Esophagus squamous epithelium (tissue), 5 donors: ENCODE measurements at places on chromosomes 16 and 17. TPM values are rescaled to one million over a fixed set of nuclear protein-coding genes. Genes with fewer than 3 reads are reported as not detected.

DNA sequence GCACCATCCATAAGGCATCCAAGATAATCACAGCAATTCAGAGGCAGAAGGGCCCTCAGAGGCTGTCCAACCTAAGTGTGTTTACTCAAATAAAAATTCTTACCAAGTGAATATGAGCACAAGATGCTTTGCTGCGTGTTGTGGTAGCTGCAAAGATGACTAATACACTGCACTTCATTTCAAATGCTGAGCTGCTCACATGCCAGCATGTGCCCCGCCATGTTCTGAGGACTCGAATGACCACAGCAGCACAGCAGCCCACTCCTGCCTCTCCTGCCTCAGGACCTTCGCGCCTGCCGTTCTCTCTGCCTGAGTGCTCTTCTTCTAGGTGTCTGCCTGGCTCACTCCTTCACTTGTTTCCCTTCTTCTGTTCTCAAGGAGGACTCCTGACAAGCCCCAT lies 19.0 kb downstream of the PIK3R5 start:
- DNase-seq: no peak

- no peak for DNase-seq
Measured at GRCh38 chr17:40124279-40125141, 2.7 kb downstream of the MSL1 start.

DNA sequence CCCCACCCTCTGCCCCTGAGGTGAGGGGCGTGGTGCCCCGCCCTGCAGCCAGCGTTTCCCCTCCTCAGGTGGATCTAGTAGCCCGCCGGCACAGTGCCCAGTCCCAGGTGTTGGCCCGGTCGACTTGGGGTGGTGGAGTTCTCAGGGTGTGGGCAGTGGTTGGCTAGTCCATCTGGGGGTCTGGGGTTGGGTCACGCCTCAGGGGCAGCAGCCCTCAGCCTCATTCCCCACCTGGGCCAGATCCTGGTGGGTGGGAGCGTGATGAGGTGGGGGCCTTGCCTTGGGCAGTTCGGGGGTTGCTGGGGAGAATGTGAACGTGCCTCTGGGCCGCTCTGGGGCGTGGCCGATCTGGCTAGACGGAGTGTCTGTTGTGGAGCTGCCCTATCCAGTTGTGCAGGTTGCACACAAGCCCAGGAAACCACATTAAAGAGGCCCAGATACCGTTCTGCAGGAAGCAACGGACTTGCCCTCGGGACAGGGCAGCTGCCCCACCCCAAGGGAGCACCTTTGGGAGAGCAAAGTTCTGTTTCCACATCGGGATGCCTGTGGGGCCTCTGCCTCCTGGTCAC lies 32.0 kb downstream of the GSE1 start:
- DNase-seq: no peak

DNA sequence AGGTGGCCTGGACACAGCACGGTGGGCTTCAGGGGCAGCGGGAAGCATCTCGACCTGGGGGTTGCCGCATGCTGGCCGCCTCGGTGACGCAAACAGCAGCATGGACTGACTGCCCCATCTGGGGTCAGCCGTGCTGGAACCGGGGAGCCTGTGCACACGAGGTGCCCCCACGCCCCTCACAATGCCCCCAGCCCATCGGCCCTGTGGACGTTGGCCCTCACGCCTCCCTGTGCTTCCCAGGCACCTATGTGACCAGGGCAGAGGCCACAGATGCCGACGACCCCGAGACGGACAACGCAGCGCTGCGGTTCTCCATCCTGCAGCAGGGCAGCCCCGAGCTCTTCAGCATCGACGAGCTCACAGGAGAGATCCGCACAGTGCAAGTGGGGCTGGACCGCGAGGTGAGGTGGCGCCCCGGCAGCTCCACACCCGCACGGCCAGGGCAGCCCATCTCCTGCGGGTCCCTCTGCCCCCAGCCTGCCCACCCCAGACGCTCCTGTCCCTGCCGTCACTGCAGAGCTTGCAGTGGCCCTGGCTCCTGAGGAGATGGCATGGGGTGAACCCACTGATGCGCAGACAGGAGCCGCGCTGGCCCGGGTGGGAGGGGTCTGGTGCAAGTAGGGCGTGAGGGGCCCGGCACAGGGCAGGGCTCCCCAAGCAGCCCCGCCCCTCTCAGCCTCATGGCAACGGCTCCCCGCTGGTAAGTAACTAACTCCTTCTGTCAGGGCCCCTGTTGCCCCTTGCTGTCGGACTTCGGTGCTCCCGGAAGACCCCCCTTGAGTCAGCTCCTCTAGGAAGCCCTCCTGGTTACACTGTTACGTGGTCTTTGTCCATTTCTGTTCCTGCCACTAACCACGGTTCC lies 13.6 kb downstream of the CDH15 start:
- DNase-seq: no peak

- no peak for DNase-seq
Measured at GRCh38 chr16:75745823-75746222, 19.5 kb upstream of the CPHXL start.

CD300LF gene
- 0.64 TPM for total RNA-seq

B4GALNT2 gene
- not detected for total RNA-seq

ZNF19 gene
- 2.0 TPM for total RNA-seq

TP53TG3C gene
- not detected for total RNA-seq
